Left colon (tissue), 2 donors: ENCODE measurements at places on chromosomes 3 and 15. TPM values are rescaled to one million over a fixed set of nuclear protein-coding genes. Genes with fewer than 3 reads are reported as not detected.

DNA sequence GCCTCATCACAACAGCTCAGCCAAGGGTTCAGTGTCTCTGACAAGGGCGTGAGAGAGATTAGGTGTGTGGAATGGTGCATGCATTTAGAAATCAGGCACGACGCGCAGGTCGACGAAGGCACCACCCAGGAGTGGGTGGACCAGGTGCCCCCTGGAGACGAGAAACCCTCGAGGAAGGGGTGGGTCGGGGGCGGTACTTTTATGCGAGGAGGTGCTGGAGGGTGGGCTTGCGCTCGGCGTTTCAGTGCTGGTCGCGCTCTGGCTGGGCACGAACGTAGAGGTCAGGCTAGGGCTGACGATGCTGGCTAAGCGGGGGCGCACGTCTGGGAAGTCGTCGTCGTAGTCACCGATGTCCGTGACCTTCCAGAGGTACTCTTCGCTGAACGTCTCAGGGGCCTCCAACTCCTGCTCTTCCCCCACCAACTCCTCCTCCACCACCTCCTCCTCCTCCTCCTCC is 393 bp downstream of the ERICH6 start:
- DNase-seq, result peak; percentile 59

- DNase-seq, result peak; percentile 58
Observed at GRCh38 chr15:85583923-85584390, 203.6 kb downstream of the AKAP13 start.

GRCh38 chr15:71410347-71410746 is 295.1 kb downstream of the THSD4 start:
- peak; percentile 24 for DNase-seq

DNA sequence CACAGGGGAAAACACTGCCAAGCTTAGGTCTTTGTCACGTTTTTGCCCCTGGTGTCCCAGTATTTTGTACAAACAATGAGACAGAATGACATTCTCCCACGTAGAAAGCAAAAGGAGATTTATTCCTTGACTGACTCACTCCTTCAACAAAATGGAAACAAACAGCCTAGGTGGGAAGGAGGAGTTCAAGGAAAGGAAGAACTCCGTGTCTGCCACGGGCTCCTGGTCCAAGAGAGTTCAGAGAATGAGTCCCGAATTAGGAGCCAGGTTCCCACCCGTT is 8.1 kb downstream of the TLE3 start:
- DNase-seq, result no peak

DNA sequence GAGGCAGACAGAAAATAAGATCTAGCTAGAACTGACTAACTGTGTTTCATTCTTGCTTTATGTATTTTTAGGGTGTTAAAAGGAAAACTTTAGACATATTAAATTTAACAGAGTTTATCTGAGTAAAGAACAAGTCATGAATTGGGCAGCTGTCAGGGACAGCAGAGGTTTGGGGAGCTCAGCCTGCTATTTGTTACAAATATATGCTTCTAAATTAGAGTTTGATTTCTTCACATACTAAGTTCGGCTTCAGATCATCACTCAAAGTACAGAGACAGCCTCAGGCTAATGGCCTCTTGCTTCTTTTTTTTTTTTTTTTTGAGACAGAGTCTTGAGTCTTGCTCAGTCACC is 21.9 kb downstream of the EFCC1 start:
- DNase-seq, result no peak

DNA sequence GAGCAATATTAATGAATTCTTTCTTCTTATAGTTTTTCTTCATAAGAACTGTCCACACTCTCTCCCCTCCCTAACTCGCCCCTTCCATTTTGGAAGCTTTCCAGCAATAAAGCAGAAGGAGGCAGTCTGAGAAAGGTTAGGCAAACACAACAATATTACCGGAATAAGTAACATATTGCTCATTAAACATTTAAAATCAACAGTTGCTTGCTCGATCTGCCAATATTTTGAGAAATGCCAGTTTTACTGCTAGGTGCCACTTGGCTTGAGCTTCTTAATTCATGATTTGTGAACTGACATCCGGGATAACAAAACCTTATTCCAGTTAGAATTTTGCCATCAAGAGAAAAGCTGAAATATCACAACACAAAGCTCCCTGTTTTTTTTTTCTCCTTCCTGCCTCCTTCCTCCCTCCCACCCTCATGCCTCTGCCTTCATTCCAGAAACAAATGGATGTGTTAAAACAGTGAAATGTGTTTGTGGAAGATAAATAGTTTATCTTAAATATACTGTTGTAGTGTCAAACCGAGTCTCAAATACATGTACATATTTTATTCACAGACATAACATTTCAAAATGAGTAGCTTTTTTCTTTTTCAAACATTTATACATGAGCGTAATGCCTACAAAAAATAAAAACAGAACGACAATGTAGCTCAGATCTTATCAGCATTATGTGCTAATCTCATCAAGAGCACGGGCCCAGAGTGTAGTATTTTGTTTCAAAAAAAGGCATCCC is 253.7 kb downstream of the GAP43 start:
- no peak for DNase-seq

DNA sequence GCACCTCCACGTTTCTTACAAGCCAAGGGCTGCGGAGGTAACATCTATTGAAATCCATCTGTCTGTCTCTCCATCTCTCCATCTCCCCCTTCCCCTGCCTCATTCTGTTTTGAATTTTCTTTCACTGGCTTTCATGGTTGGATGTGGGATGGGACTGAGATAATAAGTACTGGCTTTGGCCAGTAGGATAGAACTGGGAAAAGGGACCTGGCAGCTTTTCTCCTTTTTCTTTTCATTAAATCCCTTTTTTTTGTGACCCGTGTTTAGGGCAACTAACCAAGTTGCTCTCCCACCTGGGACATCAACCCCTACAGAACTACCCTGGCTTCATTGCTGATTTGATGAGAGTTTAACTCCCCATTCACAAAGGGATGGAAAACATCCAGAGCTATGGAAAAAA is 66.8 kb upstream of the ADAMTSL3 start:
- DNase-seq, result no peak

DNA sequence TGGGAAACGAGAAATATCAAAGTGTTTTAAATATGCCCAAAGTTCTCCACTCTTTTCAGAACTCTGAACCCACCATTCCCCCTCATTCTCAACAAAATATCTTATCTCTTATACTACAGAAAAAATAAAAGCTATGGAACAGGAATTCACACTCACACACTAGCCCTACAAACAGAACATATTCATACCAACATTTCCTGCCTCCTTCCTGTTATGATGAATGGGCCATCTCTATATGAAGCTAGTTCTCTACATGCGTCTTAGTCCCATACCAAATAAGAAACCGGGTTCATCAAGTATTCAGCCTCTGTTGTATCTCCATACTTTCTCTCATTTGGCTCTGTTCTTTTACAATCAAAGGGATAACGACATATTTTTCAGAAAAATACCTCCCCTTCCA is 72.6 kb downstream of the PLSCR2 start:
- no peak for DNase-seq

GRCh38 chr3:183279371-183279770 is 26.3 kb downstream of the B3GNT5 start:
- DNase-seq, result no peak

DNA sequence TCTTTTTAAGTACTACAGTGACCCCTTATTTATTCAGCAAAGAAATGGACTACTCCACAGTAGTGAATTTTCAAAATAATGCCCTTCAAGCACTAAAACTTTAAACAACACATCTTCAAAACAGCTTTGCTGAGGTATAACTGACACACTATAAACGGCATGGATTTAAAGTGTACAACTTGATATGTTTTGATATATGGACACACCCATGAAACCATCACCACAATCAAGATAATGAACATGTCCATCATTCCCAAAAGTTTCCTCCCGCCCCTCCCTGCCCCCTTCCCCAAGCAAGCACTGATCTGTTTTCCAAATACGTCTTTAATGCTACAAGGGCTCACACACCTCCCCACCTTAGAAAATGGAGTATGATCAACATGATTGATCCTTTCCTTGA is 1.6 kb upstream of the FURIN start:
- DNase-seq, result no peak

DNA sequence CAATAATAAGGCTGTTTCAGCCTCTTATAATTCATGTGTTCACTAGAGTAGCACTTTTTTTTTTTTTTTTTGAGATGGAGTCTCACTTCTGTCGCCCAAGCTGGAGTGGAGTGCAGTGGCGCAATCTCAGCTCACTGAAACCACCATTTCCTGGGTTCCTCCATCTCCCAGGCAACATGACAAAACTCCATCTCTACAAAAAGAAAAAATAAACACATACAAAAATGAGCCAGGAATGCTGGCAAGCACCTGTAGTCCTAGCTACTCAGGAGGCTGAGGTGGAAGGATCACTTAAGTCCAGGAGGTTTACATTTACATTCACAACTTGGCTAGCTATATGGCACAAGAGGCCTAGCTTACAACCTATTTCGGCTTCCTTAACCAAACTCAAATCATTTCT is 6.8 kb downstream of the USP4 start:
- no peak for DNase-seq

DNA sequence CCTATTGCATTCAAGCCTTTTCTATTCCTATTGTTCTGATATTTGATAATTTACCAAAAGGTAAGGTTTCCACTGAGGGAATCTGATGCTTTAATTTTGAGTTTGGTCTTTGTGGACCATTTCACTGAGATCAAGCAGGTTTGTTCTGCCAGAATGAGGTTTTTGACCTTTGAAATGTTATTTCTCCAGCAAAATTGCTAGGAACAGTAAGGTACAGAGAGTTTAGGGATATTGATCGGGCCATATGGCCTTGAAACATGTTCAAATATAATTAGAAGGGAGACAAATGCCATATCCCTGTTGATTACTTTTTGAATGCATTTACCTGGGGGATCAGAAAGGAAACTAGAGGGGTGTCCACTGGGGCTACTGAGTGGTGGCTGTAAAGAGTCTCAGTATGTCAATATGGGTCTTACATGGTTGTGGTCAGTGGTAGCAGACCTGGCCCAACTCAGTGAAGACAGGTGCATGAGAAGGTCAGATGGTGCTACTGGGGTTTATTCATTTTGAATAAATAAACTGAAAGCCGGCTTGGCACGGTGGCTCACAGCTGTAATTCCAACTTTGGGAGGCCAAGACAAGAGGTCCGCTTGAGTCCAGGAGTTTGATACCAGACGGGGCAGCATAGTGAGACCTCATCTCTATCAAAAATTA is 100.2 kb downstream of the SV2B start:
- no peak for DNase-seq

GRCh38 chr3:155753038-155753639 is 8.3 kb upstream of the PLCH1 start:
- no peak for DNase-seq

GRCh38 chr15:58627701-58628100 is 121.8 kb downstream of the ADAM10 start:
- no peak for DNase-seq

- DNase-seq, result no peak
Observed at GRCh38 chr3:194738254-194739093, 52.8 kb downstream of the FAM43A start.

GRCh38 chr3:158950178-158950901 is 148.5 kb downstream of the MFSD1 start:
- no peak for DNase-seq

GRCh38 chr3:119808244-119808643 is 26.3 kb downstream of the NR1I2 start:
- DNase-seq, result no peak

DNA sequence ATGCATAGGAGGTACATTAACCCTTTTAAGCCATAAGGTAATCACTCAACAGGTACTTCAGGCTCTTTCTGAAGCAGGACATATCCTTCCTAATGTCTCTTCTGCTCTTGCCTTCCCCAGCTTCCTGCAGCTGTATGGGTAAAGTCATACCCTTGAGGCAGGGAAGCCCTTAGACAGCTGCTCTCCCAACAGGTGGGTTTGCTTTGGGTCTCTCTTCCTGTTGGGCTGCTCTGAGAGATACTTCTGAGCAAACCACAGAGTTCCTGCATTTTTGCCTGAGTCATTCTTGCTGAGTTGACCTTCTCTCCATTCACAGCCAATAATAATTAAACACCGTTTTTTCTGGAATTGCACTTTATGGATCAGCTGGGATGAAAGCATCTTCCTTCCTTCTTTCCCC is 2.0 kb upstream of the TRAT1 start:
- DNase-seq, result no peak

- no peak for DNase-seq
Observed at GRCh38 chr15:35934383-35935049, 388.6 kb upstream of the DPH6 start.

GRCh38 chr3:65233561-65233960 is 545.8 kb upstream of the ADAMTS9 start:
- no peak for DNase-seq

- DNase-seq, result no peak
Observed at GRCh38 chr15:79673416-79674123, 223.2 kb downstream of the MTHFS start.

GRCh38 chr15:78999636-79000035 is 54.8 kb upstream of the CTSH start:
- no peak for DNase-seq

GRCh38 chr3:43041517-43041916 is 62.4 kb downstream of the GASK1A start:
- no peak for DNase-seq

GRCh38 chr3:331881-332280 is 135.3 kb downstream of the CHL1 start:
- DNase-seq, result no peak

DNA sequence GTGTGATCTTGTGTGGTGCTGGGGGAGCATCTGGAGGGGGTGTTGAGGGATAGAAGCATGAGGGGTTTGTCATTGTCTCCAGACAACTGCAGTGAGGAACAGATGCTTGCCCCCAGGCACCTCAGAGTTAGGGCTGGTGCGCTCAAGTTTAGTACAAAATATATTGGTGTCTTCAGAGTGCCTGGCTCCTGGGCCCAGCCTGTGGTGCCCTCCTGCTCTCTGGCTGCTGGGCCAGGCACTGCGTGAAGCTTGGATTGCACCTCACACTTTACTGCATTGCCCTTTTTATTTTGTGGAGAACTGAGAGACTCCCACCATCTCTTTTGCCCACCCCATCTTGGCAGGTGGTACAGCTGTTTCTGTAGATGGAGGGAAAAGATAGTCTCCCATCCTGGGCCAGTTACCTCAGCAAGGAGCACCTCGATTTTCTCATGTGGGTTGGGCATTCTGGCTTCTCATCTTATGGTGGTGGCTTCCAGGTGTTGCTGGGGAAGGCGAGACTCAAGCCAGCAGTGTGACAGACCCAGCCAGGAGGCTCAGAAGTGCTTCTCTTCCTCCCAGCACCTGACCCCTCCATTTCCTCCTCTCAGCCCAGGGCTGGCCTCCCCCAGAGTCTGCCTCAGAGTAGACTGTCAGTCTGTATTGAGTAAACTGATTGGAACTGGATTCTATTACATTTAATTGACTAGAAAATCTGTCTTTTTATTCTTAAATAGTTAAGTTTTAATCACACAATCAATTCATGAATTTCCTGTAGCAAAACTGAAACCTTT is 140.5 kb downstream of the DNAJB8 start:
- DNase-seq, result no peak

GRCh38 chr3:15558581-15558980 is 37.1 kb upstream of the COLQ start:
- DNase-seq, result no peak

GRCh38 chr3:8727605-8728512 is 5.7 kb upstream of the CAV3 start:
- no peak for DNase-seq

The MCTP2 gene
- total RNA-seq, result 103 TPM

The BTLA gene
- 1.2 TPM for total RNA-seq

The PPP1R14D gene
- total RNA-seq, result 171 TPM

The MKRN2OS gene
- total RNA-seq, result 6.9 TPM

The PGBD4 gene
- 1.4 TPM for total RNA-seq

The DNAH12 gene
- total RNA-seq, result 0.09 TPM

The TMC3 gene
- not detected for total RNA-seq

The DUOXA1 gene
- 0.67 TPM for total RNA-seq

The PARP14 gene
- total RNA-seq, result 49.7 TPM

The EEF1AKMT4 gene
- total RNA-seq, result 3.5 TPM

The PRKCI gene
- total RNA-seq, result 49.4 TPM

The HYAL1 gene
- total RNA-seq, result 6.9 TPM
